ENCODE measurements at places on chromosomes 1 and 21.

- DNase-seq: no peak
Observed at GRCh38 chr1:69589799-69590198, 22.1 kb downstream of the LRRC7 start.

DNA sequence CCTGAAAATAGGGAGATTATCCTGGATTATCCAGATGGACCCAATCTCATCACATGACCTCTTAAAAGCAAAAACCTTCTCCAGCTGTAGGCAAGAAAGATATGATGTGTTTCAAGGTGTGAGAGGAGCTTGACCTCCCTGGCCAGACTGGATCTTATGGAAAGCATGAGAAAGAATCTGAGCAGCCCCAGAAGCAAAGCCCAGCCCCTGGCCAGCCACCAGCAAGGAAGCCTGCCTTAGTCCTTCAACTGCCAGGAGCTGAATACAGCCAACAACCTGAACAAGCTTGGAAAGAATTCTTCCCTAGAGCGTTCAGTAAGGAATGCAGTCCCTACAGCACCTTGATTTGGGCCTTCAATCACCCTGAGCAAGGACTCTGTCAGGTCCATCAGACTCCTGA is 375.0 kb upstream of the CHRM3 start:
- no peak for DNase-seq

DNA sequence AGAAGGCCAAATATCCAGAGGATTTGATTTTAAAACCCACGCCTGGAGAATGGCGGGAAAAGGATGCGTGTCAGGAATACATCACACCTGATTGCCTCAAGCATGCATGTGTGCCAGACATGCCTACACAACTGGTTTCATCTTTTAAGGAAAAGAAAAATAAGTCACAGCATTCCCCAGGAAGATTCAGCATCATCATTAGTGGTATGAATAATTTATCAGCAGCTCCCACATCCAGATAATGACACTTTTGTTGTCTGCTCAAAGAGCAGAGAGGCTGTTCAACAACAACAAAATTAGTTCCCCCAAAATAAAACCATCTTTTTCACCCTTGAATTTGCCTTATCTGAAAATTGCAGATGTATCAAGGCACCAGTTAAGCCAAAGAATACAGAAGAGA is 328.6 kb upstream of the C1orf87 start:
- no peak for DNase-seq

DNA sequence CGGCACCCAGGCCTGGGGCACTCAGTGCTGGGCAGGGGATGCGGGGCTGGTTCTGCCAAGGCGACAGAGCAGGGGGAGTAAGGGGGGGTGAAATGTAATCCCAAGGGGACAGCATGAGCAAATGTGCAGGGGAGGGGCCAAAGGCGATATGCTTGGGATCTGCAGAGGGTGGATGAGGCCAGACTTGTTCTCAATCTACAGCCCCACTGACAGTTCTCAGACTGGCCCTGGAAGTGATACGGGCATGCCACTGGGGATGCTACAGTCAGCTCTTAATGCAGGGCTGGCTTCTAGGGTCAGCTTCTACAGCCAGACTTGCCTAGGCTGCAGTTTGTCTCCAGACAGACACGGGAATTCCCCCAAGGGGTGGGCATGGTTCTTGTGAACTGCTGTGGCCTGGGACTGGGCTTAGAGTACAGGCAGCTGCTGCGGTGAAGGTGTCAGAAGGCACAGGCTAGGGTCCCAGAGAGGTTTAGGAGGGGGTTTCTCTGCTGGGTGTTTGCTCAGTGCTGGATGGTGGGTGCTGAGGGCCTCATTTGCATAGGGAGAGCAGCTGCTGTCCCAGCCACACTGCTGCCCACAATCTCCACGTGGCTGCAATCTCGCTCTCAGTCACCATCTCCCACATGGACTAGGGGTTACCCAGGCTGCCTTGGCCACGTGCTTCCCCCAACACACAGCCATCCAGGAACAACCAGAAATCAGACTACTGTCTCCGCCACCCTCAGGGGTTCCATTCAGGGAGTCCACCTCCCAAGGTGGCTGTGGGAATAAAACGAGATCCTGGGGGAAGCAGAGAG is 190.1 kb downstream of the HIVEP3 start:
- DNase-seq: peak; percentile 85

- no peak for DNase-seq
Observed at GRCh38 chr1:244653439-244654107, 647 bp downstream of the DESI2 start.

GRCh38 chr21:45539046-45539795 is 3.0 kb downstream of the SLC19A1 start:
- DNase-seq: peak; percentile 50

GRCh38 chr1:78036450-78036849 is 9.3 kb upstream of the GIPC2 start:
- DNase-seq: no peak

GRCh38 chr1:152111515-152111968 is 3.7 kb downstream of the TCHH start:
- DNase-seq: peak; percentile 70

DNA sequence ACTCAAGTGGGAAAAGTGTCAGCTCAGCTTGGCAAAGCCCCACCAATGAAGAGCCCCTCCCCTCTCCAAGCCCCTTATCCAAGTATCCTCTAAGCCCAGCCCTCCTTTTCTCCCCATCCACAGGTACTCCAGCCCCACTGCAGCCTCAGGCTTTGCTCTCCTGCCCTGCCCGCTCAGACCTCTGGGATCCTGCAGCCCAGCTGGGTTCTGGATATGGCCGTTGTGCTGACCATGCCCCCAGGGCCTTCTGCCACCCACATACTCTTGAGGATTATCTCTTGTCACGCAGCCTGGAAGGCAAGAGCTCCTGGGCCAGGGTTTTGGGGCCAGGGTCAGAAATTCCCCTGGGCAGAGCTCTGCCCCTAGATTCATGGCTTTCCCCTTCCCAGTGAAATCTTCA is 4.7 kb downstream of the SHISA4 start:
- DNase-seq: no peak

GRCh38 chr1:226033582-226033981 is 28.9 kb upstream of the H3-3A start:
- DNase-seq: no peak

DNA sequence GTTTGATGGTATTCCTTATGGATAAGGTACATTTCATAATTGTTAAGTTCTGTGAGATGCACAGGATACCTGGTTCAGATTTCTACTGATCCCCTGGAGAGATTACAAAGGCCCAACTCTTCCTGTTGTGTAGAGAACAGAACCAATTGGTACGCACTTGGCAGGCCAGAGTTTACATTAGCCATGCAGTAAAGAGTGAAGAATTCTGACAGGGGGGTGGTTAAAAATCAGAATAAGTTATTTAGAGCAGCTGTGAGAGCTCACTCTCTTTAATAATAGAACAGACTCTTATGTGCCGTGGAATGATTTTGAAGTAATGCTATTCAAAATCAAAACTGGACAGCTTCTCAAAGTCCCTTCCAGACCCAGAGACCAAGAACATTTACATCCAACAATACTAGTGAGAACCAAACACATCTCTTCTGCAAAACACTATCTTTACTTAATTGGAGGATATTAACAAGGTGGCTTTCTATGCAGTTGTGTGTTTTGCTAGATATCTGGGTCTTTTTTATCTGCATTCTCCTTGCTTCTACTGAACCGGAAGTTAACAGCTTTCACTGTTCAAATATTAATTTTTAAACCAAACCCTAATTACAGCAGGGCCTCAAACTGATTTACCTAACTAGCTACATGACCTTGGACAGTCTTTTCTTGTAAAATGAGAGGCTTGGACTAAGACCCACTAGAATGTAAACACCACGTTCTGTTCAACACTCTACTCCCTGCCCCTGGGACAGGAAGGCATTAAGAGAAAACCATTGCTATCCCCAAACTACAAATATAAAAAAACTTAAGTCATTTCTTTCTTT is 4.0 kb downstream of the USP24 start:
- DNase-seq: no peak

DNA sequence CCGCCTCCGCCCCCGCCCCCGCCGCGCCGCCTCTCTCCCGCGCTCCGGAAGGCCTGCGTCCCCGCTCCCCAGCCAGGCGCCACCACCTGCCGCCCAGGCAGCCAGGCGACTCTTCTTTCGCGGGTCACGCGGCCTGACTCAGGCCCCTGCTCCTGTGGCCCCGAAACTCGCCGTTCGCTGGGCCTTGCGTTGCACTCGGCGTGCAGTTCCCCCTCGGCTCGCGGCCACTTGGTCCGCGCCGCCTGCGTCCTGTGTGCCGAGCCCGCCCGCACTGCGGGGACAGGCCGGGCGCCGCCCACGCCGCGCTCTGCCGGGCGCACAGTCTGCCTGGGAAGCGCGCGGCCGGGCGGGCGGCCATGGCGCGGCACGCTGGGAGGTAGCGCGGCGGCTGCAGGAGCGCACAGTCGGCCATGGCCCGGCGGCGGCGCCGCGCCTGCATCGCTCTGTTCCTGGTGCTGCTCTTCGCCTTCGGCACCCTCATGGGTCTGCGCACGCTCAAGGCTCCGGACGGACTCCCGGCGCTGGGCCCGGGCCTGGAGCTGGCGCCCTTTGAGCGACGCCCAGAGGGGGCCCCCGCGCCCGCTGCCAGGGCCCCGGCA is at the start of gene MANEAL:
Gene MANEAL, plus strand, starts transcription at position 75 of the 599 bp plus-strand sequence. Its CDS starts 336 bp downstream, at position 411.
- peak; percentile 67 for DNase-seq

DNA sequence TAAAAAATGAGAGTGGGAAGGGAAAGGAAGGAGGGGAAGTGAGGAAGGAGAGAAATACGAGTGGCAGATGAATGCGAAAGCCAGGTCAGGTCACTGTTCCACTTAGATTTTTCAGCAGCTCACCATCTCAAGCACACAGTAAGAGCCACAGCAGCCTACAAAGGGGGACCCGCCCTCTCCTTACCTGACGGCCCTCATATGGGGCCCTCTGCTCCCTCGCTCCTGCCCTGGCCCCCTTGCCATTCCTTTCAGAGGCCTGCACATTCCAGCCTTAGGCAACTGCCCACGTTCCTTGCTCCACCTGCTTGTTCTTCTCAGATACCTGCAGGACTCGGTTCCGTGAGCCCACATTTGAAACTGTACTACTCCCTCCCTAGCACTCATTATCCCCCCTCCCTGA is 22.0 kb downstream of the VPS26C start:
- no peak for DNase-seq

DNA sequence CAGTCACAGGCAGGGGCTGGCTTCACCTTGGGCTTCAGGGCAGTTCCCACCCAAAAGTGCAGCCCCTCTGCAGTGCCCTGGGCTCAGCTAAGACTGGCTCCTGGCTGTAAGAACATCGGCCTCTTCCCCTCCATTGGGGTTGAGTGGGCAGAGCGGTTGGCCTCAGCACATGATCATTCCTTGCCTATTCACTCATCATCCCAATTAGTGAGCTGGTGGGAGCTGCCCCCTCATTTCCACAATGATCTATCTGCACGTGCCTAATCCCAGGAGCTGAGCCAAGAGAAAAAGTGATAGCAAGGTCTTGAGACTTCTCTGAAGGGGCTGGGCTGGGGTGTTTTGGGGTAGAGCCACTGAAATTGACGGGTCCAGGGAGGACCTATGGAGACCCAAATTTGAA is 133.6 kb downstream of the SYF2 start:
- DNase-seq: no peak

DNA sequence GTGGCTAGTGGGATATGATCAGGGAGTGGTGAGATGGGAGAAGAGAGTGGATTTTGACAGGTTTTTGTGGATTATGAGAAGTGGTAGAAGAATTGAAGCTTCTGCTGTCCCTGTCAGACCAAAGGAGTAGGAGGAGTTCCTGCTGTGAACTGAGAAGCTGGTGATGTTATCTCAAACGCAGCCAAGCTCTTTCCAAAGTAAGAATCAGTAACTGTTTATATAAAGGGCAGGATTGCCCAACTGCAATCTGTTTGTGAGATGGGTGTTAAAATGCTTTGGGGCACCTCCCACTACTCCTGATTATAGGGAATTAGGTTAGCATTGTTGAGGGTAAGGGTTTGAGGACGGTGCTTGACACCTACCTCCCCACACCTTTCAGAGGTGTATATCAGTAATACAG is 60.5 kb upstream of the USP25 start:
- no peak for DNase-seq

- no peak for DNase-seq
Observed at GRCh38 chr1:50126927-50127715, 18.4 kb downstream of the ELAVL4 start.

DNA sequence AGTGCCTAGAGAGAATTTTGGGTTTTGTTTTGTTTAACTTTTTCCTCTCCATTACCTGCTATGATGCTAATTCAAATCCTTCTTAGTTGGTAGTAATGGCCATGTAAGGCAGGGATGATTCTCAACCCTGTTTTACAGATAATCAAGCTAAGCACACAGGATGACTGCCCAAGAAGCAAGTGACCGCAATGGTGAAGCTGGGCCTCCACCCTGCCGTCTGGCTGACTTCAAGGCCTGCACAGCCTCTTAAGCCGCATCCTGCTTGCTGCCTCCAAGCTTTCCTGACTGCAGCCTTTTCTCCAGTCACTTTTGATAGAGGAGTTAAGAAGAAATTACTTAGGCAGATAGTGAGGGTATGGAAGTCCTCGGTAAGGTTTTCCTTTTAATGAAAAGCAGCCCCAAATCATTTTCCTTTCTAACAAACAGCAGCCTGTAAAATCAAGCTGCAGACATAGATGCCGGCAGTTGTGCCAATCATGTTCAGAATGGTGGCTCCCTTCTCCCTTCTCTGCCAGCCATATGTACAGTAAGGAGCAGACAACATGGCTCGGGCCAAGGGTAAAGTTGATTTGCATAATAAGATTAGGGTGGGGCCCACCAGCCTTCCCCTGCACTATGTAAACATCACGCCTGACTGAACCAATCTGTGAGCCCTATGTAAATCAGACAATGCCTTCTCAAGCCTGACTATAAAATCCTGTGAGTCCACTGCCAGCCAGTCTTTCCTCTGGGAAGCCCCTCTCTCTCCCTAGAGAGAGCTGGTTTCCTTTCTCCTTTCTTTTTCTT is 8.8 kb upstream of the CTBS start:
- no peak for DNase-seq

DNA sequence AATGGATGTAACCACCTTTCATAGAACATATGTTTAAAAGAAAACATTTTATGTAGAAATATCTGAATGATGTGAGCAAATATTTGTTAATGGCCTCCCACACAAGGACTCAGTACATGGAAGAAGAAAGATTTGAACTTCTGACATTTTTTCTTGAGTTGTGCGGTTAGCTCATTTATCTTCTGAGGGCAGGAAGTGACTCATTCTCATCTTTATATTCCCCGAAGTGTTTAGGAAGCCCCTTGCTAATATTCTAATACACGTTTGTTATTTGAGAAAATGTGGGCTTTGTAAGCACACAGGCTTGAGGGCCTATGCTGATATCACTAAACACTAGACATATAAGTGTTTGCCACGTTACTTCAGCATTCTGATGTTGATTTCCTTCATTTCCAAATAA is 392.5 kb upstream of the PTBP2 start:
- DNase-seq: no peak
